ENCODE measurements at places on chromosomes 1 and 21.

- DNase-seq: no peak
Measured at GRCh38 chr1:160367516-160367900, 637 bp downstream of the NHLH1 start.

DNA sequence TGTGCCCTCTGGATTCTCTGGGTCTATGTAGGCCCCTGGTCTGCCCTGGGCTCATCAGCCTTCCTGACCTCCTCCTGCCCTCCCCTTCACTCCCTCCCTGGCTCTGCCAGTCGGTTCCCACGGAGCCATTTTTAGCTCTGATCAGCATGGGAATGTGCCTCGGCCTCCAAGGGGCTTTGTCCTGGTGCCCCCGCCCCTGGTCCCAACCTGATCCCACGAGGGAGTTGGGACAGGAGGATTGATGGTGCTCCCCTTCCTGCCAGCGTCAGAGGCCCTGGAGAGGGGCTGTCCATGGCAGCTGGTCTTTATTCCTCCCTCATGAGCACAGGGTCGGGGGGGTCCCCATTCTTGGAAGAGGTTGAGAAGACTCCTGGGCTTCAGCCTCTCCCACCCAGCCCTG, 24.9 kb downstream of the ETNK2 start:
- no peak for DNase-seq

DNA sequence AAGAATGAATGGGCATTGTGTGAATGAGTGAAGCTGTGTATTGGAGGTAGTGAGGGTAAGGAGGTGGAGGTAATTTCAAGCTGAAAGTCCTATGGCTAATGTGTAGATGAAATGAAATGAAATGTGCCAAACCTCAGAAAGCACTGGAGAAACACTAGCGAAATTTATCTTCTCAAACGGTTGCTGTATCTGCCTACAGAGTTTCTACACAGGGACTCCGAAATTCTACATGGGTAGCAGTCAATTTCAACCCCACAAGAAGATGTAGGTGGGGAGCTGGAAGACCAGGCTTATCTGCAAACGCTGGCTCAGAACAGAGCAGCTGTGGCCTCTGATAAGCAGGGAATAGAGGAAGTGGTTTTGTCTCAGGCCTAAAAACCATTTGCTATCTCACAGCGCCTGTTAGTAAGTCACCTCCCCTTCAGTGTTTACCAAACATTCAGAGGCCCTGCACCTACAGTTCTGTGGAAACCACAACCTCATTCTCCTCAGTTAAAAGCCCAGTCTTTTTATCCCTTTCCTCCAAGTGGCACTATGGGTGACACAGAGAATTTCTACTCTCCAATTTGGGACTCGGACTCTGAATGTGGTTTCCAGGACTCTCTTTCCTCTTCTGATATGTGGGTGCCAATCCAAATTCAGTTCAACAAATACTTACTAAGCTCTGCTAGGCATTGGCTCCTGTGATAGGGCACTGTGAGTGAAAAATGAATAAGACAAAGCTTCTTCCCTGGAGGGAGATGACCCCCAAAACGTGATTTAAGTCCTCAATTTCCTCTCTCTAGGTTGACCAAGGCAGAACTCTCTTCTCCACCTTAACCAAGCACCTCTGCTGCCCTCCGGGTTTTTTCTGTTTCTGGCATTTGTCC, 17.2 kb upstream of the SLAMF6 start:
- peak; percentile 46 for DNase-seq

DNA sequence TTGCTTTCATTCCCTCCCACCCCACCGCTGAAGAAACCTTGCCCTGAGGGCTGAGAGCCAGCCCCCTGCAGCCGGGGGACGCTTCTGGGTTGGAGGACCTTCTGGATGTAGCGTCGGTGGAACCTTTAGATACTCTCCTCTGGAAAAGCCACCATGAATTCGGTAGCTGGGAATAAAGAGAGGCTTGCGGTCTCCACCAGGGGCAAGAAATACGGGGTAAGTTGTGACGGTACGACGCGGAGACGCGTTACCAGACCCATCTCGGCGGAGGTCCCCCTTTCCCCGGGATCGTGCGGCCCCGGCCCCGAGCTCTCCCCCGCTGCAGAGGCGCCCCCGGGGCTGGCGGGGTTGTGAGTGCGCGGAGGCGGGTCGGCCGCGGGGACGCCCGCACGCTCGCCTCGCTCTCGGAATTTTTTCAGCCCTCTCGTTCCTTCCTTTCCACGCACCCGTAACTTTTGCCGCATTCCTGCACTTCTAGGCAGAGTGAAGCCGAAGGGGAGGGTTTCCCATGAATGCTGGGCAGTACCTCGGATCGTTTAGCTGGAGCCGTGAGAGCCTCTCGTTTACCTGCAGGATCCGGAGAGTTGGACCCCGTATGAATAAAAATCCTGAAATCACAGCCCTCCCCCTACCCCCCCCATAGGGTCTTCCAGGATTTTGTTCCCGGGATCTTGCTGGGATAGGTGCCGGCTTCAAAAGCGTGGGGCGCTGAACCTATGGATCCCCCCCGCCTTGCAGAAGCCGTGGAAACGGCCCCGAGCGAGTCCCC, 671 bp downstream of the KIF26B start:
- DNase-seq: no peak

DNA sequence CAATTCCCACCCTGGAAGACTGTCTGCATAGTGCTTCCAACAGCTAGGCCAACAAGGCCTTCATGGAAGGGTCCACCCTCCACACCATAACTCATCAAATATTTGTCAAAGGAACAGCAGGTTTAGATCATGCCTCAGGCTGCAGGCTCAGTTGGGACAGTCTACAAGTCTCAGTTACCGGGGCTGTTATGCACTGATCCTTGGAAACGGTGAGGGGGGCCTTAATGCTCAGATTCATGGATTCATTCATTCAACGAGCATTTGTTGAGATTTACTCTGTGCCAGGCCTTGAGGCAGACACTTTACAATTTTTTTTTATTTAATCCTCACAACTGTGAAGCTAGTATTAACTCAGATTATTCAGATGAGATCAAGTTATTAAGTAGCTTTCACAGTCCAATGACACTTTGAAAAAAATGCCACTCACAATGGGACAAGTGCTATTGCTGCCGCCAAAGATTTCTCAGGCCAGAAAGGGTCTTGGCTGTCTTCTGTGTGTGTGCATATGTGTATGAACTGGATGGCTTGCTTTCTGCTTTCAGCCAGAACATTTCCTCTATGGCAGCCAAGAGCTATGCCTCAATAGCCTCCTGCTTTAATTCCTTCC, 8.9 kb upstream of the C1orf216 start:
- no peak for DNase-seq

- no peak for DNase-seq
Measured at GRCh38 chr1:37064039-37064438, 29.7 kb upstream of the GRIK3 start.

- no peak for DNase-seq
Measured at GRCh38 chr21:29302359-29302875, 3.7 kb downstream of the BACH1 start.

- no peak for DNase-seq
Measured at GRCh38 chr1:230172016-230172537, 105.0 kb downstream of the GALNT2 start.

- peak; percentile 8 for DNase-seq
Measured at GRCh38 chr1:56967900-56968832, 2.4 kb upstream of the C8B start.

DNA sequence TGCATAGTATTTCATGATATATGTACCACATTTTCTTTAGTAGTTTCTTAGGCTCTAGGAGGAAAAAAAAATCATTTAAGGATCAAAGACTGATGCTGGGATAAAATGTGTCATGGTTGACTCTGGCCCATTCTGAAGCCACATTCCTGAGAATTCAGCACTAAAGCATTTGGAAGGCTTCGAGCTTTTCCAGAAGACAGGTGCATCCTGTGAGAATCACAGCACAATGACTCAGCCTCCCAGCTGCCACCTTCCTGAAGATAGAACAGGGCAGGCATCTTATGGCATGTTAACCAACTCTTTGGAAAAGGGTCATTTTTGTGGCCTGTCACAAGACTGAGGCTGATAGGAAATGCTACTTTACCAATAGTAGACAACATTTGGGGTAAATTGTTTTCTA, 359.9 kb downstream of the PCP4 start:
- DNase-seq: no peak

DNA sequence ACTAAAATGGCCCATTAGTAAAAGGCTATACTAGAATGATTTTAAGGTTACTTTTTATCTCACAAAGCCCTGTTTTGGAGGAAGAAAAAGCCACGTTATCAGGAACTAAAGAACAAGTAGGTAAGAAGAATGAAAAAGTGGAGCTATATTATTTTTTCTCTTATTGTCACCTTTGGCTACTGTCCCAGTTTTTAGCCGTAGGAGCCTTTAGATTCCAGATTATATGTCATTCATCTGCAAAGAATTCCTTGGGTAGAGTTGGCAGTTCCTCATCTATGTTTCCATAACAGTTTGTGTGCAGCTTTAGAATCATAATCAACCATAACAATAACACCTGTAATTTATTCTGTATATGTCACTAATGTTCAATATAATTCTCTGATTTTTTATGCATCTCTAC, 83.8 kb downstream of the TPR start:
- DNase-seq: no peak

DNA sequence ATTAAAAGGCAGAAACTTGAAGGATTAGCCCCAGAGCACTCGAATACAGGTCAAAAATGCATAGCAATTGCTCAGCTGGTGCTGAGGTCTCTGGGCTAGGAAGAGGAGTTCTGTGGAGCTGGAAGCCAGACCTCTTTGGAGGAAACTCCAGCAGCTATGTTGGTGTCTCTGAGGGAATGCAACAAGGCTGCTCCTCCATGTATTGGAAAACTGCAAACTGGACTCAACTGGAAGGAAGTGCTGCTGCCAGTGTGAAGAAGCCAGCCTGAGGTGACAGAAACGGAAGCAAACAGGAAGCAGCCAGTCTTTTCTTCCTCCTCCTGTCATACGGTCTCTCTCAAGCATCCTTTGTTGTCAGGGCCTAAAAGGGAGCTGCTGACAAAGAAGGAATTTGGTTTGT, 233.4 kb upstream of the FGGY start:
- DNase-seq: no peak

GRCh38 chr1:177984136-177984525, 14.3 kb upstream of the SEC16B start:
- DNase-seq: no peak

DNA sequence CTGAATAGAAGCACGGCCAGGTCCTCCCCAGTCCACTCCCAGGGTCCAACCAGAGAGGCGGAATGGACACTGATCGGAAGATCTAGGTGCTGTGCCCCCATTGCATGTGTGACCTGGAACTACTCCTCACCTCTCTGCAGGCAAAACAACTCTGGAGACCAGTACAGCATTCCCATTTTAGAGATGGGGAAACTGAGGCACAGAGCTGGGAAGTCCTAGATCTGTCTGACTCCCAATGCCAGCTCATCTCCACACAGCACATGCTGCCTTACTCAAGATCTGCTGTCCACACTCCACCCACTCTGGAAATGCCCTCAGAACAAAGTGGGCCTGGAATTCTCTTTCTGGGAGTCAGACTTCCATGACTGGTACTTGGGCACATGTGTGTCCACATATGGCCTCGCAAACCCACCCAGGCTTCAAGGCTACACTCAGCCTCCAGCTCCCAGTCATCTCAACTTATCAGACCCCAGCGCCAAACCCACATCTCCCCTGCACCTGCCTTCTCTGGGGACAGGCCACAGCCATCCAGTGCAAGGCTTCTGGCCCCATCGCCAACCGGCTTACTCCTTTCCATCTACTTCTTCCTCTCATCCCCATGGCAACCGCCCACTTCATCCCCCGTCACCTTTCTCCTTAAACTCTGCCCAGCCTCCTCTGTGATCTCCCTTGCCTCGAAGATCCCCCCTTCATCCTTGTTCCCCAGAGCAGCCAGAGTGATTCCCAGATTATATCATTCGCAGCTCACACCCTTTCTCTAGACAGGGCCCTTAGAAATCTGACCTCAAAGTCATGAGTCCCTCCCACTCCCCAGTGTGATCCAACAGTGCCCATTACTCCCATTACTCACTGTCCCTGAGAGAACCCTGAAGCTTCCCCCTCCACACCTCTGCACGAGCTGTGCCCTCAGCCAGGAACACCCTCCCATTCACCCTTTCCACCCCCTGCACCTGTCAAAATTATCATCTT, 2.7 kb downstream of the COL8A2 start:
- peak; percentile 73 for DNase-seq

DNA sequence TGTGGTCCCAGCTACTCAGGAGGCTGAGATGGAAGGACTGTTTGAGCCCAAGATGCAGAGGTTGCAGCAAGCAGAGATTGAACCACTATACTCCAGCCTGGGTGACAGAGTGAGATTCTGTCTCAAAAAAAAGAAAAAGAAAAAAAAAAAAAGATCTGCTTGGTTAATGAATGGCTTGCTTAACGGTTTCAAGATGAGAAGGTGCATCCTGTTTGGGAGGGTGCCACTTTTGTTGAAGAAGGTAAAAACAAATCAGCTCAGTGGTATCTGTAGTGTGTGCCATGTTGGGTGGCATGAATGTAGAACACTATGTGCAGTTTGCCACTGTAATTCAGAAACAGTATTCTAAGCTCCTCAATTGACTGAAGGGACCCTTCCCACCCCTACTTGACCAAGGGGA, 94.9 kb upstream of the ETV3 start:
- DNase-seq: no peak

DNA sequence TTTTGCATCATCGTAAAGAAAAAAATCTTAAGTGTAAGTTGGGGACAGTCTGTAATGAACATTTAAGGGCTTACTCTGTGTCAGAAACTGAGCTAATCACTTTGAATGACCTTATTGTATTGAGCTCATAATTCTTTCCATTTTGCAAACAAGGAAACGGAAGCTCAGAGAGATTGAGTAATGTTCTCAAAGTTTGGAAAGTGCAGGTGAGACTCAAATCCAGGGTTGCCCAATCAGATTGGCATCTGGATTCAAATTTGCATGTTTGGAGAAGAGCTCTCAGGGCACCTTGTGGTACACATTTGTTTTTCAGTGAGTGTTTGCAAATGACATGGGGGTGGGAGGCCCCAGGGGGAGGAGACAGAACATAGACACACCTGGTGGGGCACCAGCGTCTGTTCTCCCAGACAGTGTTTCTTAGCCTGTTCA, 8.0 kb downstream of the ALPL start:
- no peak for DNase-seq

DNA sequence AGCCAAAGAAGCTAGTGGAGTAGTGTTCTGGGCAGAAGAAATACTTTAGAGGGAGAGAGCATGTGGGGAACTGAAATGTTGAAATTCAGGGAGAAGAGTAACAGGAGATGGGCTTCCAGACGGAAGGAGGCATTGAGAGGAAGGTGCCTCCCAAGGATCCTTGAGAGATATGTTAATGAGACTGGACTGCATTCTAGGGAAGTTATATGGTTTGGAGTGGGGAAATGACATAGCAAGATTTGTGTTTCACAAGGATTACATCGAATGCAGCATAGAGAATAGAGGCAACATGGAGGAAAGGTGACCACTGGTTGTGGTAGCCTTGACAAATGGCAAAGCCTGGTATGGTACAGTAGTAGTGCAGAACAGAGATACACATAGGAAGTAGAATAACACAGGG, 160.5 kb upstream of the HMCN1 start:
- DNase-seq: no peak
